ENCODE measurements at places on chromosomes 4 and X.
A peak's percentile ranks its signal among the peaks of the same experiment; 100 is the strongest.

DNA sequence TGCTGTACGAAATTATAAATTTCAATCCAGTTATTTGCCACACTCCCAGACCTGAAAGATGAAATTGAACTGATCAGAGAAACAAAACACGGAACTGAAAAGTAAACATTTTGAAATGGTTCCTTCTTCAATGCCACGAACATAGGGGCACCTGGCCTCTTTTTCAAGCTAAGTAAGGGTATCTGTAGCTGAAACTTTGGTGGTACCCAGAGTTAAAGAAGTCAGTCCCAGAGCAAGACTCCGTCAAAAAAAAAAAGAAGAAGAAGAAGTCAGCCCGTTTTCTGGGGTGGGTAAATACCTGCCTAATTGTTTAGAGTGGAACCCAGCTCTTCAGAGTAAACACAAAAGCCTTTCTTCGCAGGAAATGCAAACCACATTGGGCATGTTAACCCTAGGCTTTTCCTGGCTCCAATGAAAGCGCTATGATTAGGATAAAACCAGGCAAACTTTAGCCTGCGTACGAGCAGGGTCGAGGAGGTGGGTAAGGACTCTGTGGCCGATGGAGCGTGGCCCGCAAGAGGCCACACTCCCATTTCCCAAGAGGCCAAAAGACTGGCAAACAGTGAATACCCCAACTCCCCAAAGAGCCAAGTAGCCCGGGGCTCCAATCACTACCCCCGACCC is 1.3 kb downstream of the ANTXR2 start:
- DNase-seq = no peak

DNA sequence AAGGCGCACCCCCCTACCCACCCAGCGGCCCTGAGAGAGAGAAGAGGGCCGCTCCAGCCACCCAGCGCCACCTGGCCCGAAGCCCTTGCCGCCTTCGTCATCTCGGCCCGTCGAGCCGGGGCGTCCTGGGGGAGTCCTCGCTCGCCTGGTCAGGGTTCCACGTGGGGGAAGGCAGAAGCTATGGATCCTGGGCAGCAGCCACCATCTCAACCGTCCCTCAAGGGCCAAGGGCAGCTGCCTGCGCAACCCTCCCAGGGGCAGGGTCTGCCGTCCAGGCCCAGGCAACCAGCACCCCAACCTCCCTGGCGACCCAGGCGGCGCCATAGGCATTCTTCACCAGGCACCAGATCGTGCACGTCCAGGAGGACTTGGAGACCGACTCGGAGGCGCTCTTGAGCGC is 51.5 kb upstream of the IL13RA2 start:
- DNase-seq = no peak

DNA sequence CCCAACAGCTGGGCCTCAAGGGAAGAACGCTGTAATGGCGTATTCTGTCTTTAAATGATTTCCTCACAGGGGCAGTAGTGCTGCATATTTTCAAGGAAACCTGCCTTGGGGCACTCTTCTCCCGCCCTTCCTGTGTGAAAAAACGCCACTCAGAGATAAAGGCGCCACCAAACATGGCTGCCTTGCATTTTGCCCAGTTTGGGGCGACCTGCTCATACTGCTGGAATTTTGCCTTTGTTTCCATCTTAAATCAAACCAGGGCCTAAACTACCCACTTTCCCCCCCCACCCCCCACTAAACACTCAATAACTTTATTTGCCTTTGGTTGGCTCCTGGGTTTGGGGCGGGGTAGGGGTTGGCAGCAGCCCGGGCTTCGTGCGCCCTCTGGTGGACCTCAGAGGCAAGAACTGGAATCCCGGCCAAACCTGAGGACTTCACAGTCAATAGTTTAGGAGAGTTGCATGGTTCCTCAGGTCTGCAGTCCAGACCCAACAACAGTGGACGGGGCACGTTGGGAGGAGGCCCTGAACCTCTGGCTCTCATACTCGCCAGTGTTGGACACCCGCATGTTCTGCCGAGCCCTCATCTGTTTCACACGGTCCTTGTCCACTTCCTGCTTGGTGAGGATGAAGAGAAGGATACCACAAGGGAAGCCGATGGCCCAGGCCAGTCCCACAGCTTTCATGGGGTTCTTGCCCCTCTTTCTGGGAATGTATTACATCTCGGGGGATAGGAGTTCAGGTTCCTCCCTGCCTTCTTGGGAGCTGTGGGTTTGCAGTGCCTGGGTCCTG is 220.1 kb upstream of the STK26 start:
- DNase-seq = no peak

GRCh38 chr4:158121161-158121579 is 51.7 kb downstream of the GASK1B start:
- DNase-seq = peak; percentile 60

DNA sequence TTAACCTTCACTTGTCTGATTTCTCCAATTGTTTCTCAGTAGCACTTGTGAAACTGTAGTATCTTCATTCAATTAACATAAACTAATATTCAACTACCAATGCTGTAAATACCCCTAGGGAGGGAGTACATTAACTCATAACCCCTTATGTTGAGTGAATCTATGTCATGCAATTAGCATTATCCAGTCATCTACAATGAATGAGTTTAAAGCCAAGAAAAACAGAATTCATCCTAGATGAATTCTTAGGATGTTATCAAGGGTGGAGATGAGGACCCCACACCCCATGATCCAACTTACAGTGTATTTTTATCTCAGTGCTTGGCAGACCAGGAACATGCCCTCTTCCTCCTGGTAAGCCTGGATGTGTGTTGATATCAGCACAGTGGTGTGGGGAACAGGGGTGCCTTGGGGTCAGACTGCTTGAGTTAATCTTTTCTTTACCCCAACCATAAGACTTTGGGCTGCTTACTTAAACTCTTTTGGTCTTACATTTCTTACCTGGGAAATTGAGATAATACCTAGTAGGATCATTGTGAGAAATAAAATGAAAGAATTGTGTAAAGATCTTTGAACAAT is 62.1 kb upstream of the SCOC start:
- DNase-seq = no peak

- no peak for DNase-seq
Observed at GRCh38 chrX:40171513-40172400, 74.0 kb upstream of the BCOR start.

DNA sequence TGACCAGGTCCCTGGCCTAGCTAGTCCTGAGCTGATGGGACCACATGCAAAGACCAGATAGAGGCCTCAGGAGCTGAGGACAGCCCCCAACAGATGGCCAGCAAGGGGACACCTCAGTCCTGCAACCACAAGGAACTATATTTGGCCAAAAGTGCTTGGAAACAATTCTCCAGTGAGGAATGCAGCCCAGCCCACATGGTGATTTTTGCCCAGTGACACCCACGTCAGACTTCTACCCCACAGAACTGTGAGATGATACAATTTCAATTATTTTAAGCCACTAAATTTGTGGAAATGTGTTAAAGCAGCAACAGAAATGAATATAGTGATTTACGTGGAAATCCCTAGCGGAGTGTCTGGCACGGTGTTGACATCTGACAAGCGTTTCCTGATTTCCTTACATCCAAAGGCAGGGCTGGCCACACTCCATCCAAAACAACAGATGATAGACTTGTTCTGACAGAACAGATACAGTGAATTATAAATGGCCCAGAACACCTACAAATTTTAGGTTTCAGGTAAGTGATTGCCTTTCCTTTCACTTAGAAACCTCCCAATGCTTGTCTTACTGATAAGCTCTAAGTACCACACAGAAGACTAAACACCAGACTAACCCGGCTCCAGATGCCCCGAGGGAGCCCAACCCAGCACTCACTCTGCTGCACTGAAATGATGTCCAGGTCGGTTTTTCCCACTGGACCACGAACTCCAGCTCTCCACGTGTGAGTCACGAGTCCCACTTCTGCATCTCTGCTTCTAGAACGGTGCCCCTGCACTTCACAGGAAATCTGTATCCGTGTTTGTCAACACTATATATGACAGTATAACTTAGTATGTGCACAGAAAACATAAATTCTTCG is 5.8 kb downstream of the AFAP1 start:
- no peak for DNase-seq

DNA sequence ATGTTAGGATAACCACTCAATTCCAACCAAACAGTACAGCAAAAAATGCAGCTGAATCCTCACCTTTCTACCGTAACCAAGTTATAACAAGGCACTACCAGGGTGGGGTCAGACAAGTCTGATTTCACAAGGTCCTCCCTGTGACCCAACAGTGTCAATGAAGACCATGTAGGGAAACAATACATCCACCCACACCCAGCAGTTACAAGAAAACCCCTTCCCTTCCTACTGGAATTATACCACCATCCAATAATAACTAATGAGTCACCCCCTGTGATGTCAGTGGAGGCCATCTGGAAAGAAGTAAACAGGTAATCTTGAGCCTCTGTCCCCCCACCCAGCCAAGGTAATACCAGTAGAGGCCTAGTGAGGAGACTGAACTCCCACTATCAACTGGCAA is 117.6 kb downstream of the FGF16 start:
- no peak for DNase-seq

- no peak for DNase-seq
Observed at GRCh38 chrX:47191331-47191730, 2.3 kb upstream of the UBA1 start.

DNA sequence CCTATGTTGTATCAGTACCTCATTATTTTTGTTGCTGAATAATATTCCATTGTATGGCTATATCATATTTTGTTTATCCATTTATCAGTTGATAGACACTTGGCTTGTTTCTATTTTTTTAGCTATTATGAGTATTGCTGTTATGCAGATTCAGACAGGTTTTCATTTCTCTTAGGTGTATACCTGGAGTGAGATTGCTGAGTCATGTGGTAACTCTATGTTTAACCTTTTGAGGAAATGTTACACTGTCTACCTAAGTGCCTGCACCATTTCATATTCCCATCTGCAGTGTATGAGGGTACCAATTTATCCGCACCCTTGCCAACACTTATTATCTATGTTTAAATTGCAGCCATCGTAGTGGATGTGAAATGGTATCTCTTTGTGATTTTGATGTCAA is 43.0 kb upstream of the SH3RF1 start:
- no peak for DNase-seq

- no peak for DNase-seq
Observed at GRCh38 chr4:153652051-153652784, 31.9 kb upstream of the TLR2 start.

DNA sequence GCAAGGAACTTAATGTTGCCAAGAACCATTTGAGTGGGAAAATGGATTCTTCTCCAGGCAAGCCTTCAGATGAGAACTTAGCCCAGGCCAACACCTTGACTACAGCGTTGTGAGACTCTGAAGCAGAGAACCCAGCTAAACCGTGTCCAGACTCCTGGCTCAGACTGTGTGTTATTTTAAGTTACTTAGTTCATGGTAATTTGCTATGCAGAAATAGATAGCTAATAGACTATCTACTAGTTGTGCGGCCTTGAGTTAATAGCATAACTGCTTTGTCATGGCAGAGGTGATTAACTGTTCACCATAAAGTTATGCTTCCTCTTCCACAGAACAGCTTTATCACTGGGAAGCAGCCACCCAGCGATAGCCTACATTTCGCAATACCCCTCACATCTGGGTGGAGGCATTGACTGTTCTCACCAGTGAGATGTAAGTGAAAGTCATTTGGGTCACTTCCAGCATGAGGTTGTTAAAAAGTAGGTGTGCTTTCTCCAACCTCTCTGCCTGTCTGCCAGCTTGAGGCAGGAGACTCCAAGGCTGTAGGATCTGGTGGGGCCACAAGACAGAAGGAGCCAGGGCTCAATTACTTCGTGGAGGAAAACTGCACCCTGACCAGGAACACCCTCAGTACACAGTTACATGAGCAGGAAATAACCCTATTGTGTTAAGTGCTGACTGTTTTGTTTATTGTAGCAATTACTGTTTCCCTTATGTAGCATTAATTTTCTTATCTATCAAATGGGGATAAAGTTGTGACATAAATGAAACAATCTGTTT is 94.2 kb downstream of the GPAT3 start:
- peak; percentile 69 for DNase-seq

DNA sequence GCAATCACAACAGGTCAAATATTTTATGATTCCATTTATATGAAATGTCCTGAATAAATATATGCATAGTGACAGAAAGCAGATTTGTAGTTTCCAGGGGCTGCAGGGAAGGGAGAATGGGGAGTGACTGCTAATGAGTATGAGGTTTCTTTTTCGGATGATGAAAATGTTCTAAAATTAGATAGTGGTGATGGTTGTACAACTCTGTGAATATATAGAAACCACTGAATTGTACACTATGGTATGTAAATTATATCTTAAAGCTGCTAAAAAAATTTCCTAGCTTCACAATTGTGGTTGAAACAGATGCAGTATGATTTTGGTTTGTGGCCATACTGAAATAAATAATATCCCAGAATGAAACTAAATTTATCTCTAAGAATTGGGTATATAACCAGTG is 12.9 kb upstream of the IL2 start:
- DNase-seq = no peak

DNA sequence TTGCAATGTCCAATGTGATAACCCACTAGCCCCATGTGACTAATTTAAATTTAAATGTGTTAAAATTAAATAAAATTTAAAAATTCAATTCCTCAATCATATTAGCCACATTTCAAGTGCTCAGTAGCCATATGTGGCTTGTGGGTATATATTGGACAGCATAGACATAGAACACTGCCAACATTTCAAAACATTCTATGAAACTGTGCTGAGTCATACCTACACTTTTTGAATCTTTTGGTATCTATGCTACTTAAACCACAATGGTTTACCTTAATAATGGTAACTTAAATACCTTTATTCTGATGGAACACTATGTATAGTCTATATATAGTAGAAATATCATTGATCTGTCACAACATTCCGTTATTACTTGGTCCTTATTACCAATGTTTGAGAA is 223.4 kb upstream of the ATOH1 start:
- no peak for DNase-seq

DNA sequence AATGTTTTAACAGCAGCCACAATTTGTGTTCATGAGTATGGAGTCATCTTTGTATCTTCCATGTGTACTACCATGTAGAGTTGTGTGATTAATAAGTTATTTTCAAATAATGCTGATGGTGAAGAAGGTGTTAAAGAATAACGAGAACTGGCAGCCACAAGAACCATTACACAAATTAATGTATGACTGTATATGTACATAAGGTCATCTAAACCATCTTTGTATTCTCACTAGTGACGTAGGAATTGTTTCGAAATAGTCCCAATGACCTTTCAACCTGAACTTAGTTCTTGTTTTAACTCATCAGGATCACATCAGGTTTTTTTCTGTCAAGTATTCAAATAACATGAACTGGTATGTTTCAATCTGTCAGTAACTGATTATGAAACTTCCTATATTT is 48.3 kb upstream of the NOCT start:
- DNase-seq = no peak

DNA sequence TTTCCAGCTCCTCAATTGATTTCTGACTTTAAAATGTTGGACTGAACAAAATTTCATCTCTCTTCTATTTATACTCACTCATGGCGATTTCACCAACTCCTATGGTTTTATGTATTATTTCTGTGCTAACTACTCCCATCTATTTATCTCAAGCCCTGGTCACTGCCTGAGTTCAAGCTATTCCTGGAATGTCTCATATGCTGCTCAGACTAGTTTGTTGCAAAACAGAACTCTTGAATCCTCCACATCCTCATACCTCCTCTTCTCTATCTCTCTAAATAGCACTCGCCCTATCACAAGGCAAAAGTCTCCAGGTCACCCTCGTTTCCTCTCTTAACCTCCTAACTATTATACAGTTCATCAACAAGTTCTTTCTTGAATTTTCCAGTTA is 19.0 kb upstream of the DDX60 start:
- DNase-seq = no peak

GRCh38 chr4:77852892-77853495 is 9.6 kb upstream of the MRPL1 start:
- no peak for DNase-seq

Data from HFF-Myc (cell line).